ENCODE measurements at places on chromosomes 6 and 20.

- no peak for DNase-seq
Observed at GRCh38 chr6:52887910-52888524, 21.5 kb downstream of the GSTA3 start.

GRCh38 chr6:129699659-129700058, 10.3 kb downstream of the ARHGAP18 start:
- DNase-seq: no peak

DNA sequence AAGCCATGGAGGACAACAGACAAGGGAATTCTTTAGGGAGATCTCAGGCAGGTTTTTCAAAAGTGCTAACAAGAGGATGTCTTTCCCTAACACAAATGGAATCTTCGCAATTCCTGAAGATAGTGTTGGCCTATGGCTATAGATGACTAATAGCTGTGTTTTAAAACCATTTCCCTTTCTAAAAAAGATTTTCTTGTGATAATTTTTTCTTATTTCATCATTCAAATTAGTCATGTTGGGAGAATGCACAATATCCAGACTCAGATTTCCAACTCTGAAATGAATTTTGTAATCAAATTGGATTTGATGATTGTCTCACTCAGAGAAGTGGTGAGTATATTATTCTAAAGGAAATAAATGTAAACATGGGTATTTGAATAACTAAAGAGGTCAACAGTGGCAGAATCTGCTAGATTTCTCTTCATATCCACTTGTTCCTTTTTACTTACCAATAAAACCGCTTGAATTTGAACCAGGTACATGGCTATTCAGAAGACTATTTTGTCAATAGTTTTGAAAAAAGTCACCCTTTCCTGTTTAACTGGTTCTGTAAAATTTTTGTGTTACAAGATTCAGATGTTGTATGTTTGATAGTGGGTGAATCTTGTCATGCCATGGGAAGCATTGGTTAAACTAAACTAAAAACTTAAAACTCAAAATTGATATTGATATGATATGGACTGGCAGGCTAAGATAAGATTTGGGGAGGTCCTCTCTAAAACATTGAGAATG, 1223.7 kb upstream of the EYS start:
- DNase-seq: no peak

DNA sequence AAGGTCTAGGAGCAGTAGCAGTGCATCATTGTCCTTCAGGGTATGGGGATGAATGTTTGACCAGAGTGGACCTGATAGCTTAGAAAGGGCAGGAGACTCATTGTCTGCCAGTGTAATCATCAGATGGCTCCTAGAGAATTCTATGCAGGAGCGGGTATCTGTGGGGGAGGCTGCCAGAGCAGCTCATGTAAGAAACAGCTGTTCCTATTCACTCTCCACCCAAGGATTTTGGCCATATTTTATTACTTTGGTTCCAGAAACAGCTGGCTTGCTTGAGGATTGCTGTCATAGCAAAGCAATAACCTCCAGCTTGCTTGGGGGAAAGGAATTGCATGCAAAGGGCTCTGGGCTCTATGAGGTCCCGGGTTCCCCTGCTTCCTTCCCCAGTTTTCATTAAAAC, 44.1 kb downstream of the RALY start:
- no peak for DNase-seq

GRCh38 chr6:45377043-45377553, 636 bp downstream of the SUPT3H start:
- DNase-seq: peak; percentile 87

- no peak for DNase-seq
Observed at GRCh38 chr20:51091406-51092195, 68.7 kb upstream of the KCNG1 start.

GRCh38 chr20:58231683-58232082, 3.2 kb upstream of the ANKRD60 start:
- no peak for DNase-seq

DNA sequence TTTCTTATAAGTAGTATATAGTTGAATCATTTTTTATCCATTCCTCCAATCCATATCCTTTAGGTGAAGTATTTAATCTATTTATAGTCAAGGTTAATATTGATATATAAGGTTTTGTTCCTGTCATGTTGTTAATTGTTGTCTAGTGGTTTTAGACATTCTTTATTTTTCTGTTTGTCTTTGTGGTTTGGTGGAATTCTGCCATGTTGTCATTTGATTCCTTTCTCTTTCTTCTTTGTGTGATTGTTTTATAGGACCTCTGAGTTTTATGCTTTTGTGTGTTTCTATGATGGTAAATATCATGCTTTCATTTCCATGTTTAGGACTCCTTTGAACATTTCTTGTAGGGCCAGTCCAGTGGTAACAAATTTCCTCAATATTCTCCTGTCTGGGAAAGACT, 450.3 kb upstream of the BTBD3 start:
- no peak for DNase-seq

- DNase-seq: no peak
Observed at GRCh38 chr6:135722190-135722589, 129.3 kb upstream of the PDE7B start.

DNA sequence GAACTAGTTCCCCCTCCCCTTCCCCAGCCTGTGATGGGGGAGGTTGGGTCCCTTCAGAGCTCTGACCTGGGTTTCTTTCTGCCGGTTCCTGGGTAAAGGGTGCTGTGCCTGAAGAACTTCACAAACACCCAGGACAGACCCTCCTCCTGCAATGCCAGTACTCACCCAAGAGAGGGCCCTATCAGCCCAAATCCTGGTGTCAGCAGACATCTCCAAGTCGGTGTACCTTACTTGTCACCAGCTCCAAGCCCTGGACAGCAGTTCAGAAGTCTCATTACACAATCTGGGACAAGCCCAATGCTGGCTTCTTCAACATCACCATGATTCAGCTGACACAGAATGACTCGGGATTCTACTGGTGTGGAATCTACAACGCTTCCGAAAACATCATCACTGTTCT, 467 bp downstream of the TREML4 start:
- DNase-seq: no peak

GRCh38 chr20:6533351-6533750, 234.1 kb upstream of the BMP2 start:
- no peak for DNase-seq

All from activated CD8-positive, alpha-beta memory T cell treated with anti-CD3 and anti-CD28 coated beads, Interleukin-2, amount 50 U/mL, for 4 hours (primary cell).